ENCODE measurements at places on chromosomes 3 and 15.
A peak's percentile ranks its signal among the peaks of the same experiment; 100 is the strongest.

DNA sequence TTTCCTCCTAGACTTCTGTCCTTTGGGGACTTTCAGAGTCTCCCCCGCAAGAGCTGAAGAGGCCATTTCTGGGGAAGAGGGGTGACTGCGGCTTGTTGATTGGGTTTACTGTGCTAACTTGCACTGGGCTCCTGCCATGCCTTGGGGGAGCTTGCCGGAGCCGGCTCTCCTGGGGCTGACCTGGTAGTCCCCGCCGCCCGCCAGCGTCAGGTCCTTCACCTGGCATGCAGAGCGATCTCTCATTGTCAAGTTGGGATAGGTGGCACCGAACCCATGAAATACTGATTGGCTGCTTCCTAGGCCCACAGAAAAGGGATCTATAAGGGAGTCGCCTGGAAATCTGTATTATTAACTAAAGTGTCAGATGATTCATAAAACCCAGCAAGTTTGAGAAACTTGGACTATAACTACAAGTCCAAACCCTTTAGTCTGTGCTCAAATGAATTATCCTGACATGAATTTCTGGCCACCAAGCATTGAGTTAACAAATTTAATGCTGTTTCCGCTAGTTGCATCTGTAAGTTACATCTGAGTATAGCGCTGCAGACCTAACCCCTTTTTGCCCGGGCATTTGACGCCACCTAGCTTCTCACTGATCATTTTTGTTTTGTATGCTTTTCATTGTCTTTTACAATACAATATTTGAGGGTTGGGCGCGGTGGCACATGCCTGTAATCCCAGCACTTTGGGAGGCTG is 607 bp upstream of the IMP3 start:
- peak; percentile 38 for DNase-seq

GRCh38 chr3:182795389-182795782 is 2.1 kb downstream of the ATP11B start:
- DNase-seq: no peak

GRCh38 chr3:58039601-58040000 is 31.4 kb downstream of the FLNB start:
- no peak for DNase-seq

- DNase-seq: no peak
Observed at GRCh38 chr3:69433121-69433968, 47.5 kb upstream of the FRMD4B start.

GRCh38 chr3:52779011-52779836 is 1.8 kb downstream of the ITIH1 start:
- no peak for DNase-seq

DNA sequence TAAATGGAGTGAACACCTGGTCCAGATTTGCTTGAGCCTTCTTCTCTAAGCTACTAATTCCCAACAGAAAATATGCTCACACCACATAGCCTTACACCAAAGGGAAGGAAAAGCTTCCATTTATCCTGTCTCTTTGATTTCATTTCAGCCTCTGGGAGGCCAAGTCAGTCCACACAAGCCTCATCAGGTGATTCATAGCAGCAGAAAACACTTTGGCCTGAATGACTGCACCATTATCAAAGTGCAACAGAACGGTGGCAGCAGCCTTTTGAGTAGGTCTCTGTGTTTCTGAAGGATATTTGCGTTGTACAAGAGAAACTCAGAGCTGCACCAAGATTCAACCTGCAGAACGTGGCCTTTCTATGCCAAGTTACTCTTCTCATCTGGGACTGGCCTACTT is 46.6 kb upstream of the SNRK start:
- DNase-seq: no peak

GRCh38 chr3:124634210-124635168 is 95.8 kb upstream of the UMPS start:
- no peak for DNase-seq

DNA sequence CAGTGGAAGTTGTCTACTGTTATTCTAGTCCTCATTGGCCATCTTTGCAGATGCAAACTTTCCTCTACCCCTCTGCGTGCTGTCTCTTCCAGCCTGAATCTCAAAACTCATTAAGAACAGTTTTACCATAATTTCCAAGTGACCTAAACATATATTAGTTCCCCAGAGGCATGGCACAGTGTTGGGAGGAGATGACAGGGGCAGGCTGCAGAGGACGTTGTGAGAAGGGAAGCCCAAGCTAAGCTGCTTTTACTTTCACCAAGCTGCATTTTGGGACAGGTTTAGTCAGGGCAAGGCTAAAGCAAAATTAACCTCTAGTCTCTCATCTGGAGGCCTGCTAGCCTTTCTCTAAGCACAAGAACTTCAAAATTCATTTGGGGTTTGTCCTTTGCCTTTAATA is 318.6 kb upstream of the SATB1 start:
- no peak for DNase-seq

GRCh38 chr3:105869861-105870755 is 1.3 kb upstream of the CBLB start:
- DNase-seq: no peak

- no peak for DNase-seq
Observed at GRCh38 chr3:17945018-17945798, 202.8 kb upstream of the TBC1D5 start.

- DNase-seq: no peak
Observed at GRCh38 chr3:120427201-120427600, 23.6 kb downstream of the FSTL1 start.

- DNase-seq: no peak
Observed at GRCh38 chr3:108474581-108474980, 35.8 kb downstream of the MYH15 start.

DNA sequence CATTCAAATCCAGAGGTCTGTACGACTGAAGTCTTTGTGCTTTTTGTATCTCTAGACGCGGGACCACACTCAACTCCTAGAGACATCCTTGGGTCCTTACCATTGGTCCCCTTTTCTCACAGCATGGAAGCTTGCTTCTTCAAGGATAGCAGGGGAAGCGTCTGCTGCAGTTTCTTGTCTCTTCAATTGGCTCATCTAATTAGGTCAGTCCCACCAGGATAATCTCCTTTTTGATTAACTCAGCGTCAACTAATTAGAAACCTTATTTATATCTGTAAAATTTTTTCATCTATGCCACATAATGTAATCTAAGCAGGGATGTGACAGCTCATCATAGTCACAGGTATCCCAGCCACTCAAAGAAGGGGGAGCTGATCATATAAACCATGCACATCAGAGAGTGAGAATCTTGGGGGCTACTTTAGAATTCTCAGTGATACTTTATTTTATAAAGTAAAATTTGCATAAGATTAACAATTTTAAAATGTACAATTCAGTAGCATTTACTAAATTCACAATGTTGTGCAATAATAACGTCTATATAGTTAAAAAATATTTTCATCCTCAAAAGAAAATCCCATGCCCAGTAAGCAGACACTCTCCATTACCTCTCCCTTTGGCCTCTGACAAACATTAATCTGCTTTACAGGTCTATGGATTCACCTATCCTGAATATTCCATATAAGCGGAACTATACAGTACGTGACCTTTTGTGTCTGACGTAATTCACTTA is 47.5 kb upstream of the ZNF385D start:
- no peak for DNase-seq

- DNase-seq: no peak
Observed at GRCh38 chr3:194351080-194351672, at the start of gene CPN2. TSS of gene CPN2 (minus strand) at chr3:194351328. CDS start at chr3:194342702, 8,626 bp downstream.

- DNase-seq: no peak
Observed at GRCh38 chr3:181613813-181614212, 97.9 kb upstream of the SOX2 start.

- DNase-seq: no peak
Observed at GRCh38 chr3:193743702-193744047, 150.7 kb downstream of the OPA1 start.

GRCh38 chr15:68552344-68552743 is 26.4 kb upstream of the CORO2B start:
- DNase-seq: no peak

DNA sequence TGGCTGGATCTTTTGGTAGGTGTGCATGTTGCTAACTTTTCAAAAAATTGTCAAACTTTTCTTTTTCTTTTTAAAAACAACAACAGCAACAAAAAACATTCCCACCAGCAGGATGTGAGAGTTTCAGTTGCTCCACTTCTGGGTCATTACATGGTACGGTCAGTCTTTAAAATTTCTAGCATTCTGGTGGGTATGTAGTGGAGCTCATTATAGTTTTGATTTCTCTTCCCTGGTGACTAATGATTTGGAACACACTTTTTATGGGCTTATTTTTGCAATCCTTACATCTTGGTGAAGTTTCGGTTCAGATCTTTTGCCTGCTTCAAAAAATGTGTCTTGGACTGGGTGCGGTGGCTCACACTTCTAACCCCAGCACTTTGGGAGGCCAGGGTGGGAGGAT is 19.3 kb downstream of the ATP1B3 start:
- DNase-seq: no peak

- DNase-seq: no peak
Observed at GRCh38 chr3:167497903-167498302, 24.1 kb upstream of the SERPINI2 start.

GRCh38 chr3:194587438-194587931 is 45.7 kb downstream of the TMEM44 start:
- DNase-seq: peak; percentile 46

DNA sequence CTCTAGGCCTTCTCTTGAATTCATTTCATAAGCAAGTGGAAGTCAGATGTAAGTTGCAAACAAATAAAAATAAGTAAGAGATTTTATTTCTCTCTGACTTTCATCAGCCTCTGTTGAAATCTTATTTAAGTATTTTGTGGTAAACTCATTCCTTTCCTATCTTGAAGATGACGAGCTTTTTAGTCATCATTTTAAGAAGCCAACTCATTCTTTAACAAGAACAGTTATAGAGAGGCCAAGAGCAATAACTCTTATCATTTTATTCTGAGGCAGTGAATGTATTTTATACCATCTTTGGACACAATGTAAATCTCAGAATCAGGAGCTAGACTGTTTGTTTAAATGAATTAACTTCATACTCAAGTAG is 147.5 kb upstream of the MBNL1 start:
- DNase-seq: no peak

- DNase-seq: no peak
Observed at GRCh38 chr15:36803773-36804172, 224.3 kb downstream of the CDIN1 start.

GRCh38 chr3:48984663-48985062 is 5.4 kb upstream of the P4HTM start:
- DNase-seq: no peak

DNA sequence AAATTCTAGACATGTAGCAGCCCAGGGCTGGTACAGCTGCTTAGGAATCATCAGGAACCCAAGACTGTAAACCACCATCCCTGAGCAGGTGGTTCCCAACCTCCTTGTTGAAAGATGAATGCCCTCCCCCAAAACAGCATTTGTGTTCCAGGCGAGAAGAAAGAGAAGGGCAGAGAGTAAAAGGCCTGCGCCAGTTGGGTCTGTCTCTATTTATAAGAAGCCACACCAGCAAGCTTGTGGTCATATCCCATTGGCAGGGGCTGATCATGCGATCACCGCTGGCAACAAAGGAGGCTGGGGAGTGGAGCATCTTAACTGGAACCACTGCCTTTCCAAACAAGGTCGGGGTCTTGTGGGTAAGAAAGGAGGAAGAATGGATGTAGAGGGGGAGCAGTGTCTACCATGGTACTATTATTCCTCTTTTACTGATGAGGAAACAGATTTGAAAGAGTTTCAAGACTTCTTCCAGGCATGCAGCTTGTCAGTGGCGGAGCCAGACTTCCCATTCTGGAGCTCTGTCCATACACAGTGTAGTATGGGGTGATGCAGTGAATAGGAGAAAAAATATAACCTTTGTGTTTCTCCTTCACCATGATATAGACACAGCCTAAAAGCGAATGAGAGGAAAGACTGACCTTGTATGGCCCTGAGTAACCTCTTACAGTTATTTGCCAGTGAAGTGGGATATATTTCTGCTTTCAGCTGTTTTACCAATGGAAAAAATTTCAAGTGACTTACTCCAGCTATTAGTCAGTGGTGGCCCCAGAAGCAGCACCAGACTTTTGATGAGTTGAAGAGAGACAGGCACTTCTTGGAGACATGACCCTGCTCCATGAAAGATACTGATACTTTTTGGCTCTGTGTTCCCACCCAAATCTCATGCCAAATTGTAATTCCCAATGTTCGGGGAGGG is 222.6 kb downstream of the ABHD5 start:
- DNase-seq: no peak

Measured in left ventricle myocardium inferior (tissue), 1 donor.